Cerebellum (tissue), 4 donors: ENCODE measurements at places on chromosomes 5 and 9.

GRCh38 chr5:134149571-134150303, 27.0 kb downstream of the SKP1 start:
- DNase-seq, result no peak

DNA sequence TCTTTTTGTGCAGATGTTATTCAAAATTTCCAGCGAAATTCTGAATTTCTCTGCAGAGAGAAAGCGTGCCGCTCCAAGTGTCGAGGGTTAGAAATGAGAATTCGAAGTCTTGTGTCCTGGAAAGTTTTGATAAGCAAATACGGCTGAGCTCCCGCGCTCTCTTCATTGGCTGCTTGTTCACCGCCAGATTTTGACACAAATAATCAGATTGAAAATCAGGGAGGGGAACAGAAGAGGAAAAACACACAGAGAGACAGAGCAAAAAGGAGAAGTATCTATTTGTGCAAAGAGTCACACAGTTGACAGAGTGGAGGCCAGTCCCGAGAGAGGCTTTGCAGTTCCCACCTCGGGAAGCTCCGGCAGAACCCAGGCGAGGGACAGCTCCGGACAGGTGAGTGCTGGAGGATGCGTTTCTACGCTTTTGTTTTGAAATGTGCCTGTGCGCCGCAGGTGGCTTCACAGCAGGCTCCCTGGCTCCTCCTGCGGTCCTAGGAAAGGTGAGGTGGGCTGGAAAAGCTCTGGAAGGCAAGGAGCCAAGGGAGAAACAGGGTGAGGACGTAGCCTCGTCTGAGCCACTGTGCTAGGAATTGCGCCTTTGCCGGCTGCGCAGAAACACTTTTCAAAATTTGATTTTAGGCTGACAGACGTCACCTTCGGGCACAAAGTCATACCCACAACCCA, at the start of gene GFI1B:
Gene GFI1B (plus strand): TSS at position 244 of the 681 bp plus-strand sequence. CDS start 7,985 bp downstream, outside the sequence.
- no peak for DNase-seq

DNA sequence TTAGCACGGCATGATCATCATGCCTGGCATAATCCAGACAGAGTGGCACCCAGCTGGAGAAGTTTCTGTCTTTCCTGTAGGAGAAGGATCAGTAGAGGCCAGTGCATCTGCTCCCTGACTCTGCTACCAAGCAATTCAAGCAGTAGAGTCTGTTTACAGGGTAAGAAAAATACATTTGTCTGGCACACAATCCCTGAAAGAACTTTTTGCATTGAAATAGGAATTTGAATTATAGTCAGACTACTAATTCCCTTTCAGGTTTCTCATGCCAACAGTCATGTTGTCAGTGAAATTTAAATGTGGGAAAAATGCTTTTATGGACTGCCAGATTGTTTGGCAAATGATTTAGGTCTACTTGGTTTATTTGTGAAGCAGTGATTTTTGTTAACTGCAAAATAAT, 125.6 kb downstream of the RAB3C start:
- peak; percentile 31 for DNase-seq

DNA sequence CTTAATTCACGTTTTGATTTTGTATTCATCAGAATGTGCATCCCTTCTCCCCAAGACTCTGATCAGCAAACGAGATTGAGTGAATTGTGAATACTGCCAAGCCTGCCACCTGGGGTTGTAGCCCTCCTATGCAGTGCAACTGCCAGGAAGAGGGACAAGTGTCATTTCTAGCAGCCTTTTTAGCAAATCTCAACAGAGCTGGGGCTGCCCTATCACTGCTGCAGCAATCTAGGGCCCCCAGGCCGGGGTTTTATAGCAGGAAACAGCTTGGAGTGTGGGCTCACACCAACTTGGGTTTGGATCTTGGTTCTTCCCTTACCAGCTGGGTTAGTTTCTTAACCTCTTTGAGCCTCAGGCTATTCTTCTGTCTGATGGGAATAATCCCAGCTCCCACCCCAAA, 4.0 kb downstream of the CSF1R start:
- no peak for DNase-seq

GRCh38 chr5:59922220-59922619, 28.7 kb upstream of the PDE4D start:
- DNase-seq, result no peak

- no peak for DNase-seq
These were observed 126.8 kb downstream of the NXNL2 start for GRCh38 chr9:88661759-88662158.

DNA sequence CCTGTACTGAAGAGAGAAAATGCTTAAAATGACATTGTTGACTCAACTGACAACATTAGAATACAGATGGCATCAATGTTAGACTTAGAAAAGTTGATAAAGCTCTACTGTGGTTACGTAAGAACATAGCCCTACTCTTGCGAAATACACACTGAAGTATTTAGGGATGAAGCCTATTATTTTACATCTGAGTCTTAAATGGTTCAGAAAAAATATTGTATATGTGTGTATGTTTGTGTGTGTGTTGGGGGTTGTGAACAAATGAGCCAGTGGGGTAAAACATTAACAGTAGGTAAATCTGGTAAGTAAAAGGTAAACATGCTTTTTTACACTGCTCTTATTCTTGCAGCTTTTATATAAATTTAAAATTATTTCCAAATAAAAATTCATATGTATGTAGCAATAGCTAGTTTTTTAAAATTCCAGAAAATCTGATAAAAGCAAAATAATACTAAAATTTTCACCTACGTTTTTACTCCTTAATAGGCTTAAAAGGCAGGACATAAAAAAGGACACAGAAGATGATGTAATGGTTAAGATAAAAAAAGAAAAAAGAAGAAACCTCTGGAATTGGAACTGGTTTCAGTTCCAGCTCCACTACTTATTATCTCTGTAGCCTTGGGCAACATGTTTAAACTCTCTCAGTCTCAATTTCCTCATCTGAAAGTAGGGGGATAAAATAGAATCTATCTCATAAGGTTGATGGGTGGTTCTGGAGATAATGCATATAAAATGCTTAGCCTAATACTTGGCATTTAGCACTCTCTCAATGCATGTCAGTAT, 44.3 kb downstream of the GARNL3 start:
- DNase-seq, result no peak

GRCh38 chr5:169808118-169808581, 171.1 kb downstream of the DOCK2 start:
- DNase-seq, result no peak

GRCh38 chr9:99634186-99634585, 187.5 kb upstream of the NR4A3 start:
- DNase-seq, result no peak
